ENCODE measurements at places on chromosomes 7 and 10. TPM values are rescaled to one million over a fixed set of nuclear protein-coding genes. Genes with fewer than 3 reads are reported as not detected.

Gene NKX1-2
- not detected for total RNA-seq

Gene SNX10
- total RNA-seq: 3.9 TPM

Gene CADPS2
- 6.4 TPM for total RNA-seq

Gene PRPF18
- 9.0 TPM for total RNA-seq

Gene ITIH5
- 3.8 TPM for total RNA-seq

Gene TMEM72
- 0.25 TPM for total RNA-seq
